ENCODE measurements at places on chromosomes 12 and 14.

DNA sequence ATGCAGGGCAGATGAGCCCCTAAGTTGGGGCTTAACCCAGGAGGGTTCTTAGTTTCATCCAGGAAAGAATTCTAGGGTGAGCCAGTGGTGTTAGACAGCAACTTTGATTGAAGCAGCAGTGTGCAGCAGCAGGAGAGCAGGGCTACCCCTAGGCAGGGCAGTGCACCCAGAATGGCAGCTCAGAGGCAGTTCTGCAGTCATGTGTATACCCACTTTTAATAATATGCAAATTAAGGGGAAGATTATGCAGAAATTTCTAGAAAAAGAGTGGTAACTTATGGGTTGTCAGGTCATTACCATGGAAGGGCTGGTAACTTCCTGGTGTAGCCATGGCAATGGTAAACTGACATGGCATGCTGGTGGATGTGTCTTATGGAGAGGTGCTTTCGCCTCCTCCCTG lies 297.5 kb downstream of the PCNX1 start:
- no peak for DNase-seq

GRCh38 chr12:72024613-72025012 lies 86.0 kb downstream of the TPH2 start:
- no peak for DNase-seq

DNA sequence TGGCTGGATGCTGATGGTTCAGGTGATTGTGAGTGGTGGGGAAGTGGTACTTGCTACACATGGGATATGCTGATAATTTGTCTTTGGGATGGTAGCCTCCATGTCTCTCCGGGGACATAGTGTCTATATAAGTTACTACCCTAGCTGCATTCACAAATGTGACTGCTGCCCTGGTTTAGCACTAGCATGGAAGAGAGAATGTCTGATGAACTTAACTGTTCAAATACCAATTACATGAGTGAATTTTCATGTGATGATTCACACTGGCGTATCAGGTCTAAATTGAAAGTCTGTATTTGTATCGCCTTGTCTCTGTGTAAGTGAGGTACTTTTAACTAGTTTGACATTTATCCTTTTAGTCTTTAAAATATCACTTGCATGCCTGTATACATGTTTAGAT lies 34.4 kb downstream of the ATF7IP start:
- DNase-seq, result no peak

- no peak for DNase-seq
These were observed 238.7 kb downstream of the AKAP6 start for GRCh38 chr14:32567543-32568384.

DNA sequence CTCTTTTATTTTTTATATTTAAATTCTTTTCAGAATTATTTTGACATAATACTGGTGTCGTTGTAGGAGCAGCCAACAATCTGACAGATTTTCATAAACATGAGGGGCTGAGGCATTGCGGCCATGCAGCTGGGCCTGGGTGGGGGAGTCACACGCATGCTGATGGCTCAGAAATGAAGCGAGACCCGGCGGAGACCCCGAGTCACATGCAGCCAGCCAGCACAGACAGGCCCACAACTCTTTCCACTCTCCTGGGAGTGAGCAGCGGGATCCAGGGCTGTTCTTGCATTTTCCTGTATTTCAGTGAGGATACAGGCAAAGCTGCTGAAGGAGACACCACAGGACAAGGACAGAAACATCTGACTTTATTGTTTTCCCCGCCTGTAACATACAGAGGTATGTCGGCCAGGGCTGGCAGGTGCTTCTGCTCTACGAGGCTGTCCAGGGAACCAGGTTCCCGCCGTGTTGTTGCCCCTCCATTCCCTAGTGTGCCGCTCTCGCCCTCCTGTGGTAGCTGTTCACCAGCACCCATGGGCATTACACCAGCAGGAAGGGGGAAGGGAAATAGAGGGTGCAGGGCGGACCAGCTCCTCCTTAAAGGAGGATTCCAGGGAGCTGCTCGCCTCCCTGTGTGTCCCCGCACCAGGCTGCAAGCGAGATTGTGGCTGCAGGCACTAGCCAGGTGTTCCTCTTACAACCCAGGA lies 30.5 kb downstream of the FZD10 start:
- DNase-seq, result no peak

Measured in stimulated activated CD4-positive, alpha-beta T cell treated with anti-CD3 and anti-CD28 coated beads, Interleukin-1b, Interleukin-23, amount 100 ng/mL, for 4 hours (primary cell).